ENCODE measurements at places on chromosomes 2 and 18.

DNA sequence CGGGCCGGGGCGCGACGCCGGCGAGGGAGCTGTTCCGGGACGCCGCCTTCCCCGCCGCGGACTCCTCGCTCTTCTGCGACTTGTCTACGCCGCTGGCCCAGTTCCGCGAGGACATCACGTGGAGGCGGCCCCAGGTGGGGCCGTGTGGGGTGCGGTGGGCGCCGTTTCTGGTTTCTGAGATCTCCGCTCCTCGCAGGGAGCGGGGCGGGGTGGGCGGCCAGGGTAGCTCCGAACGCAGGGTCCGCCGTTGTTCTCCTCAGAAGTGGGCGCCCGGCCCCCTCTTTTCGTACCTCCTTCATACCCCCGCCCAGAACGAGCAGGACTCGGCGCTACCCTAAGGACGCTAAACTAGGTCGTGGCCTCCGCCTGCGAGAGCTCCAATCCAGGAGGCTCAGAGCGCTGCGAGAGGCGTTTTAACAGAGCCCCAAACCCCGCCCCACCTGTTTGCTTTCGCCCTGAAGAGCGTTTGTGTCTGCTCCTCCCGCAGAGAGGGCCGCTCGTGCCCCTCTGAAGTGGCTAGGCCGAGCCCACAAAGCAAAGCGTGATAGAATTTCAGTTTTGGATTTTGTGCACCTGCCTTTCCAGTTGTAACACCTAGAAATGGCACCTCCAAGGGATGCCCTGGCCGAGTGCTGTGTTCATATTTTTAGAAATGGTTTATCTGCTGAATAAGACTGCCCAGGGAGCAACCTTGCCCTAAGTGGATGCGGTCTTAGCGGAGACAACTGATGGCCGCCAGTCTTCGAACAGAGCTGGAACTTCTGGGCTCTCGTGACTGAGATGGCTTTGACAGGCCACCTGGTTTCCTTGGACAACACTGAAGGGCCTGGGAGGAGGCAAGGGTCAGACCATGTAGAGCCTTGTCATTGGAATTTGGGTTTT is 626 bp downstream of the CAPN10 start:
- DNase-seq = no peak

- no peak for DNase-seq
Measured at GRCh38 chr2:85468096-85468703, 49.7 kb downstream of the SH2D6 start.

DNA sequence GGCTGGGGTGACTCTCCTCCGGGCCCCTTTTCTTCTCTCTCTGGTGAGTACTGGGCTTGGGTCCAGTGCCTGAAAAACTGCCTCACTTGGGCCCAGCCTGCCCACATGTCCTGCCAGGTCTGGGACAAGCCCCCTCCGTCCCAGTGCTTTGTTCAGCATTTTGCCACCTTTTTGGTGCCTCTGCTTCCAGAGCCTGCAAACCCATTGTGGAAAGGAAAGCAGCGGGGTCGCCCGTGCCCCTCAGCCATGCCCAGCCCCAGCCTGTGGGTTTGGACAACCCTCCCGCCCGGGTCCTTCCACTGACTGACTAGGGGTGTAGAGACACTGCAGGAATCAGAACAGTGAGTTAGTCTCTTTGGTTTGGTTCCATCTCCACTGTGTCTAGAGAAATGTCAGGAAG is 140.7 kb upstream of the ALKAL2 start:
- no peak for DNase-seq

GRCh38 chr2:55111570-55112228 is 61.4 kb upstream of the RTN4 start:
- peak; percentile 96 for DNase-seq

- no peak for DNase-seq
Measured at GRCh38 chr2:70328921-70329561, 27.2 kb upstream of the FAM136A start.

DNA sequence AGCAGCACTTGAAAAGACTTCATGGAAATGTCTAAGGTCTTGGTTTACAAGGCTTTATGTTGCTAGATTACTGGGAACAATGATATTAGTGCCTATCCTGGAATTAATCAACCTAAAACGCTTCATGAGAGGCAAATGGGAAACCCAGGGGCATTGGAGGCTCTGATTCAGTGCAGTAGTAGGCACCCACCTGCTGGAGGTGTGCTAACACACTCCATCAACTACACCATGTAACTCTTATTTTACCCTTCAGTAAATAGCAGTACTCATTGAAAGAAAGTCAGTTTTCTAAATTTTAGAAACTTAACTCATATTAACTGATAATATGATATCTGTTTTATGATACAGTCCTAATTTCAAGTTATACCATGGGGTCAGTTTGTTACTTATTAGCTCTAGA is 17.4 kb upstream of the HNRNPA3 start:
- no peak for DNase-seq

DNA sequence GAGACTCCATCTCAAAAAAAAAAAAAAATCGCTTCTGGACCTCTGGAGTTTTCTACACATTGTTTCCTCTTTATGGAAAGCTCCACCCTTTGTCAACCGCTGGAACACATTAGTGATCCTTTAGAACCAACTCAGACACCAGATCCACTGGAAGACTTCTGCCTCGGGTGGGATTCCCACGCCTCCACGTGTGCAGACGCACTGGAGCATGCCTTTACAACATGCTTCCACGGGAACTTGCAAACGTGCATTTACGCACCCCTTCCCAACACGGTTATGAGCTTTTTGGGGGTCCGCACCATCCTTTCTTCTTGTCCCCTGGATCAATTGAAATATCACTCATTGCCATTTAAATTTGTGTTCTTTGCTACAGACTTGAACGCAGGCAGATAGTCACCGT is 5.1 kb downstream of the CYS1 start:
- DNase-seq = no peak

DNA sequence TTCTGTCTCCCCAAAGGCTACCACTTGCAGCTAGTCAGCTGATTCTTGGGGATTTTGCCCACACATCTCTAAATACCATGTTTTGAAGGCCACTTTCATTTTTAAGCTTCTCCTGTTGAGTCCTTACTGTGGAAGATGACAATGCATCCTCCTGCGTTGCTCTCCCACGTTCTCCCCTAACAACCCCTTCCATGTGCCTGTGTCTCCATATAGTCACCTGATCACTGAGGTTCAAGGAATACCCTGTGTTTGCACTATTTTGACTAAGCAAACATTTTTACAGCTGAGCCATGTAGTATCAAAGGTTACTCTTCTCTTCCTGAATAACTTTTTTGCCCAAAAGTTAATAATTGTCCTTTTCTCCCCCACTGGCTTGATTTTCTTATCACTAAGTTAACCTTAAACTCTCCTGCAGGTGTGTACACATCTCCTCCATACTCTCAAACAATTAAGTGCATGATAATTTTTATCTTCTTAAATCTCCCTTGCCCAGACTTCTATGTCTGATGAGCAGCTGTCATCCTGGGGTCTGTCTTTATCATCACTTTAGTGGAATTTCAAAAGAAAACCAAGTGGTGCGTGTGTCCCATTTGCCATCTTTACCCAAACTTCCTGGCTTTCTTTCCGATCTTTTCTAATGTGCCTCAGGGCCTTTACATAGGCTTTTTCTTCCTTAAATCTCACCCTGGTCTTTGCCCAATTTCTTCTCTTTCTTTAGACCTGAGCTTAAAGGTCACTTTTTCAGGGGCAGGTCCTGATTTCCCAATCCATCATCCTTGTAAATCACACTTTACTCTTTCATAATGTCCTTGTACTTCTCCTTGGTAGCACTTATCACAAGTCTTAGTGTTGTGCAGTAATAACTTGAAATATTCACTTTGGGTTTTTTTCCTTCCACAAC is 85.2 kb upstream of the SPATS2L start:
- no peak for DNase-seq

GRCh38 chr2:101902169-101902568 is 89.6 kb upstream of the IL1R2 start:
- no peak for DNase-seq

- DNase-seq = no peak
Measured at GRCh38 chr2:176812246-176812775, 400.3 kb upstream of the HNRNPA3 start.

DNA sequence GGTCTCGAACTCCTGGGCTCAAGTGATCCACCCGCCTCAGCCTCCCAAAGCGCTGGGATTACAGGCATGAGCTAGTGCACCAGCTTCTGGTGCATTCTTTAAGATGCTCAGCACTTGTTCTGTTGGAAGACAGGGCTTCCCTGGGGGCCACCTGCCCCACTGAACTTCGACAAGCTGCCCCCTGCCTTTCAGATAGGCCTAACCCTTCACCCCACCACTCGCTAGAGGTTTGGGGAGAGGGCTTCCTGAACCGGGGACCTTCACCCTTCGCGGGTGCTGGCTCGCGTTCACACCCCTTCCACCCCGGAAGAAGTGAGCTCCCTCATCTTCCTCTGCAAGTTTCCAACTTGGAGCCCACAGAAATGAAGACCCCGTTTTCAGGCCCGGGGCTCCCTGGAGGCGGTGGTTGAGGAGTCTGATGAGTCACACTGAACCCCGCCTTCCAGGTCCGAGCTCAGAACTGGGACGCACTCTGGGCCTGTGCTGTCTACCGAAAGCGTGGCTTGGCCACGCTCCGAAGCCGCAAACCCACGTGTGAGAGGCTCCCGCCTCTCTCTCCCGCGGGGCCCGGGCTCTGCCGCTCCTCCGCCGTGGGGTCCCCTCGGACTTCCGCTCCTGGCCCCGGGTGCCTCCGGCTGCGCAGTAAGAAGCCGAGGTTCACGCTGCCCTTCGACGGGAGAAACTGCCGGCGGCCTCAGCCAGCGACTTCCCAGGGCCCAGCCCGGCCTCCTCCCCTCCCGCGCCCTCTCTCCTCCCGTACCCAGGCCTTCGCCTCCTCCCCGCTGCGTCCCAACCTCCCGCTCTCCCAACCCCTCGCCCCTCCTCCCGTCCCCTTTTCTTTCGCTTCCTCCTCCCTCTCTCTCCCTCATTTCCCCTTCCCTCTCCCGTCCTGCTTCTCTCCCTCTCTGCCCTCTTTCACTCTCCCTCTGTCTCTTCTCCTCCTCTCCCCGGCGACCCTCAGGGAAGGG is 47.5 kb upstream of the SP3 start:
- DNase-seq = peak; percentile 63

GRCh38 chr2:101150306-101151145 is 656 bp downstream of the TBC1D8 start:
- DNase-seq = no peak

DNA sequence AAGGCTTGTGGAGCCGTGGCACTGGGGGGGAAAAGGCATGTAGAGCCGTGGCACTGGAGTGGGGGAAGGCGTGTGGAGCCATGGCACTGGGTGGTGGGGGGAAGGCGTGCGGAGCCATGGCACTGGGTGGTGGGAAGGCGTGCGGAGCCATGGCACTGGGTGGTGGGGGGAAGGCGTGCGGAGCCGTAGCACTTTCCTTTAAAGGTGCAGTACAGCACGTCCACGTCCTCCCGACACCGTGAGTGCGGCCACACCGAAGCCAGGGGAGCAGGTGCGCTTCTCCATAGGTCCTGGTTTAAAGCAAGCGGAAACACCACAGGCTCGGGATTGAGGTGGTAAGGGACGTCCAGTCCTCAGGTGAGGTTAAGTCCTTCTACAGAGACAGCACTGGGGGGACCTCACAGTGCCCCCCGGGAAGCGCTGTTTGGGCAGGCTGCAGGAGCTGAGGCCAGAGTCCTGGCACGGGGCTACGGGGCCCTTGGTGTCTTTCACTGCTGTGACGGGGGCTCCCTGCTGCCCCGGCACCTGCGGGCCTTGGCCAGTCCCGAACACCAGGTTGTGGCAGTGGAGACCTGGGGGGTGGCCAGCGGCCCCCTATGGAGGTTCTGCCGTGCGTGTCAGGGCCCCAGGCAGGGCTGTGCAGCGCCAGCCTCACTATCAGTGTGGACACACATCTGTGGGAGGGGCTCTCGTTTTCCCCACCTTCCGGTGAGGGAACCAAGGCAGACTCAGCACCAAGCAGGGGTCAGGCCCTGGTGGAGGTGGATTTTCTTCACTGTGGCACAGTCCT is 93.0 kb upstream of the CTDP1 start:
- DNase-seq = no peak

DNA sequence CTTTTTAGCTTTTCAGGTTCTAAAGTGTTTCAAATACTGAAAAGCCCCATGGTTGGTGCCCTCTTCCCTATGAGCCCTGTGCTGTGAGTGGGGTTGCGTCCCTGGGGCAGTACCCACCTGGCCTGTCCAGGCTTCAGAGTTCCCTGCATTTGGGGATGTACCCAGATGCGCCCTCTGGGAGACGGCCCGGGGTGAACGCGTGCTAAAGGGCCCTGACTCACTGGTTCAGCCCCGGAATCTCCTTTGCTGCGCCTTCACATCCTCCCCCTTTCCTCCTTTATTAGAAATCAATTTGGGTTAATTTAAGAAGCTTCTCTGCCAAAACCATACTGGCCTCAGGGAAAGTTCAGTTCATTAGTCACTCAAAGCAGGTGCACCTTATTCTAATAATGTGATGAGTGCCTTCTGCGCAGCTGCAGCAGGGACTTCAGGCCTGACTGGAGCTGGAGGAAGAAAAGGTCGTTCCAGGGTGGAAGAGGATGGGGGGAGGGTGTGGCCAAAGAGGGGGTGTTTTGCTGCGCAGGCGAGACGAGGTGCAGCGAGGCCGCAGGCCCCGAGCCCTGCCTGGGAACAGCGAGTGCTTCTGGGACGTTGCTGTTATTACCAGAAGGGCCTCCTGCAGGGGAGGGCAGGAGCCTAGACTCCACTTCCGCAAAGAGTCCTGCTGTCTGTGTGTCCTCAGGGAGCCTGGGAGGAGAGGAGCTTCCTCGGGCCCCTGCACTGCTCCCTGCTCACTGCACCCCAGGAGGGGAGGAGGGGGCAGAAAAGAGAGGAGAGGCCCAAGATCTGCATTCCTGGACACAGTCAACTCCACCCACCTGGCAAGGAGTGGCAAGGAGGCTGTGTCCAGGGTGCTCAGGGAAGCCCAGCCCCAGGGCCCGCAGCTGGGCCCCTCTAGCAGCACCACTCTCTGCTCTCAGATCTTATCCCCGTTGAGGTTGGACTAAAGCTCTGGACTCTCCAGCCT is 223.2 kb upstream of the PXDN start:
- DNase-seq = no peak

DNA sequence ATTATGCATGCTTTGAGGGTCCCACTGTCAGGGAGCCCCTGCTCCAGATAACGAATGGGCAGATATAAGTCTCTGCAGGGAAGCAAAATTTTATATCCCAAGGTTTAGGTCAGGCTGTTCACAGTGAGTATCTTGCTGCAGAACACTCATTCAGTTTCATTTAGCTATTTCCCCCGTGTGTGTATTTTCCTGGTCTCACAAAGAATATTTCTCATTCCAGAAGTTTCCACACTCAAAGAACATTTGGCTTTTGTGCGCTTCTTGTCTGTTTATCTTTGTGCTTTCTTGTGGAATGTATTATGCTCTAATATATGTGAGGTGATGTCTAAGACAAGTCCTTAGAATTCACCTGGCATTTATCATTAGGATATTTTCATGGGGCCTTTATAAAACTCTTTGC is 140.4 kb upstream of the MMADHC start:
- no peak for DNase-seq

Data from fibroblast of upper back skin (primary cell).